ENCODE measurements at places on chromosomes 13 and 19.

DNA sequence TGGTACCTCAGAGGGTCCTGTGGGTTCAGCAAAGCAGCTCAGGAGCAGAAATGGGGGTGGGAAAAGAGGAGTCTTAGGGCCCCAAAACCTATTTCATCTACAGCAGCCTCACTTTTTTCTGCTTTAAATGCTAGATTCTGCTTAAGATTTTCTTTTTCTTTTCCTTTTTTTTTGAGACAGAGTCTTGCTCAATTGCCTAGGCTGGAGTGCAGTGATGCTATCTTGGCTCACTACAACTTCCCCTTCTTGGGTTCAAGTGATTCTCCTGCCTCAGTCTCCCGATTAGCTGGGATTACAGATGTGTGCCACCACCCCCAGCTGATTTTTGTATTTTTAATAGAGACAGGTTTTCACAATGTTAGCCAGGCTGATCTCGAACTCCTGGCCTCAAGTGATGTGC, 30.7 kb upstream of the WDFY2 start:
- DNase-seq, result no peak

DNA sequence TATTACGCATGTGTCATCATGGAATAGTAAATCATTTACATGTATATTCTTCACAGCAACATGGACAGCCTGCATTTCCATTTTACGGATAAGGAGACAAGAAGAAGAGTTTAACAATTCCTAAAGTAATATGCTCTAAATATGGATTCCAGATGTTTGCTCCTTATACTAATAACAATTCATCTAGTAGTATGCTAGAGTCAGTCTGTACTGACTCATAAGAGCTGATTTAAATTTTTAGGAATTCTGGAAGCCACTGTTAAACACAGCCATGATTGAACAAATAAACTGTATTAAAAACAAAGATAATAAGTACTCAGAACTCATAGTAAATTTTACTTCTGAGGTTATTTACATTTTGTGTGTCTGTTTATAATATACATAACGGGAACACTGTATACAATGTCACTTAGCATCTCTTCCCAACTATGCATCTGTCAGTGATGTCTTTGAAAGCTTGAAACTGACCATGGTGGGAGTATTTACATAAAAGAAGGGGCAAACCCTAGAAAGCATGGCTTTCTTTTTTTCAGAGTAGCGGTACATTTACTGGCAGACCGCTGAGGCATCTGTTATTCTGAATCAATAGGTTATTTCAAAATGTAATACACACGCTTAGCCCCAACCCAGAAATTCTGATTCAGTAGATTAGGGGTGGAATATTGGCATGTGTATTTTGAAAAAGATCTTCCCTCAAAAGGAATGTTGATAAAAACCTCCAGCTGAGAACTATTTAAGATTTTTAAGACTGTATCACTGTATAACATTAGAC, 12.9 kb downstream of the ZC3H13 start:
- DNase-seq, result no peak

DNA sequence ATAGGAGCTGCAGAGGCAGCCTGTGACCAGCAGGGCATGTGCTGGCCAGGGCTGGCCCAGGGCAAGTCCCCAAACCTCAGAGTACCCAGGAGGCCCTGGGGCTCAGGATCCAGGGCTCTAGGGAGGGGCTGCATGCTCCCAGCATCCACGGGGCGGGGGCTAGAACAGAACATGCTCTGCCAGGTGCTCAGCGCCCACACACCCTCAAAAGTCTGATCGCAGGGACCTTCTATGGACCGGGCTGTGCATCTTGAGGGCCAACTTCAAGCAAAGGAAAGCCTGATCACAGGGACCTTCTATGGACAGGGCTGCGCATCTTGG, 33.5 kb downstream of the ELL start:
- DNase-seq, result no peak

DNA sequence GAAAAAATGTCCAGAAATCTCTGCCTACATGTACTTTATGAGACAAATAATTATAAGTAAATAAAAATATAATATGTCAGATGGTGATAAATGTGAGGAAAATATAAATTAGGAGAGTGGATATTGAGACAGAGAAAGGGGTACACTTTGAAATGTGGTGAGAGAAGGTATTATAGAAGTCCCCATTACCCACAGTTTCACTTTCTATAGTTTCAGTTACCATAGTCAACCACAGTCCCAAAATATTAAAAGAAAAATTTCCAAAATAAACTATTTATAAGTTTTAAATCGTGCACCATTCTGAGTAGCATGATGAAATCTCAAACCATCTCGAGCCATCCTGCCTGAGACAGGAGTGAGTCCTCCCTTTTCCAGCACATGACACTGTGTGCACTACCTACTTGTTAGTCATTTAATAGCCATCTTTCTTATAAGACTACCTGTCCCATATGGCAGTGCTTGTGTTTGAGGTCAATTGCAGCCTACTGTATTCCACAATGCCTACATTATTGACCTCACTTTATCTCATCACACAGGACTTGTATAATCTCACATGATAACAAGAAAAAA, 653.7 kb downstream of the DACH1 start:
- DNase-seq, result no peak

DNA sequence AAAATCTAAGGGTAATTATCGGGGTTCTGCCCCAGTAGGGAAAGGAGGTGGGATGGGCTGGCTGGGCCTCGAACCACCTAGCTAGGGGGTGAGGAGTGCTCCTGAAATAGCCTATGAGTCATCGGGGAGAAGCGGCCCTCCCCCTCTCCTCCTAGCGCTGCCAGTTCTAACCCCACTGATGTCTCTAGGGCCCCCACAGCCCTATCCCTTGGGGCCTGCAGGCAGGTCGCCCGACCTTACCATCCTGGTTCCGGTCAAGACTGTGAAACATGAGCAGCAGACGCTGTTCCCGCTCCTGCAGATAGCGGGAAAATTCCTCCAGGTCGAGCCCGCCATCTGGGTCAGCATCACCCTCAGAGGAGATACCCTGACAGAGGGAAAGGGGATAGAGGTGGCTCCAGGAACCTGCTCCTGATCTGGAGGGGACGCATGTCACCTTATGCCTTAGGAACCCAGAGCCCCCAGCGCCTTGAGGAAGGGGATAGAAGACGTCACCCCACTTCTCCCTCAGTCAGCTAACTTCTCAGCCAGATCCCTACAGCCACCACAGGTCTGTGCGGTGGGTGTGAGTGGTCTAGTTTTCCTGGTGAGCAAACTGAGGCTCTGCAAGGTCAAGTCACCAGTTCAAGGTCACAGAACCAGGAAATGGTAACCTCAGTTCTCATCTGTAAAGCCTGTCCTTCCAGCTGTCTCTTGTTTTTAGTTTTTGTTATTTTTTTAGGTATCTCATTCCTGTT, 1.5 kb downstream of the SLC25A23 start:
- no peak for DNase-seq

Data from SK-N-DZ (cell line).